Ureter (tissue), 1 donor: ENCODE measurements at places on chromosomes 7 and 10. TPM values are rescaled to one million over a fixed set of nuclear protein-coding genes. Genes with fewer than 3 reads are reported as not detected.

The TMEM130 gene
- 1.6 TPM for total RNA-seq

The SPAG6 gene
- 2.6 TPM for total RNA-seq

DNA sequence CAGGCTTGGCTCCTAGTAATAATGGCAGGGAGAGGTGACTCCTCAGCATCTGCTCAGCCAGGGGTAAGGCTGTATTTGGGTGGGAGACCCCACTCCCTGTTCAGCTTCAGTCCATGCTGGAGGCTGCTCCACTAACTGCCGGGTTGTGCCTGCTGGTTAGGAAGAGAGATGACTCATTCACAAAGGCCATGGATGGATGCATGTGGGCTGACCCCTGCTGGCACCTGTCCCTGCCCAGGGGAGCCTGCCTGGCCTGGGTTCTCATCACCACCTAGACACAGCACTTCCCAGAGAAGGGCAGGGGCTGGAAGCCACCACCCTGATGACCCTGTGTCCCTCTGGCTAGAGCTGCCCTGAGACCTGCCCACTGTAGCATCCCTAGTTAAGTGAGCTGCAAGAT is 59.0 kb downstream of the VSTM4 start:
- no peak for DNase-seq

The HOXA7 gene
- total RNA-seq: 6.3 TPM

The ASIC3 gene
- 0.34 TPM for total RNA-seq

The LLCFC1 gene
- not detected for total RNA-seq

DNA sequence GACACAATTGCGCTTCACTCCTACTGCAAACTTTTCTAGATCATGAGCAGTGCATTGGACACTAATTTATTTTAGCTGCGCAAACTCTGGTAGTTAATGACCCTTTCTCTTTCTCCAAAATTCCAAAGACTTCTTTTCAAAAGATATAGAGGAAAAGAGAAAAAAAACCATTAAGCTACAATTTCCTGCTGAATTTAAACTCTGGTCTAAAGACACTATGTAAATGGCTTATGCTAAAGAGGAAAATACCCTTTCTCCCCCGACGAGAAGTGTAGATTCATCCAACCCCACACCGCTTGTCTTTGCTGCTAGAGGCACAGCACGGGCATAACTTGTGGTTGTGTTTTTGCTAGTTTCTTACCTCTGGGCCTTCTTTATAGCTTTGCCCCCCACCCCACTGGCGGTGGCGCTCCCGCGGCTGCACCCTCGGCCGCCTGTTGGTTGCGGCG is 84.1 kb downstream of the SNX10 start:
- DNase-seq: no peak

- no peak for DNase-seq
Observed at GRCh38 chr10:56805022-56805421, 444.0 kb upstream of the ZWINT start.

DNA sequence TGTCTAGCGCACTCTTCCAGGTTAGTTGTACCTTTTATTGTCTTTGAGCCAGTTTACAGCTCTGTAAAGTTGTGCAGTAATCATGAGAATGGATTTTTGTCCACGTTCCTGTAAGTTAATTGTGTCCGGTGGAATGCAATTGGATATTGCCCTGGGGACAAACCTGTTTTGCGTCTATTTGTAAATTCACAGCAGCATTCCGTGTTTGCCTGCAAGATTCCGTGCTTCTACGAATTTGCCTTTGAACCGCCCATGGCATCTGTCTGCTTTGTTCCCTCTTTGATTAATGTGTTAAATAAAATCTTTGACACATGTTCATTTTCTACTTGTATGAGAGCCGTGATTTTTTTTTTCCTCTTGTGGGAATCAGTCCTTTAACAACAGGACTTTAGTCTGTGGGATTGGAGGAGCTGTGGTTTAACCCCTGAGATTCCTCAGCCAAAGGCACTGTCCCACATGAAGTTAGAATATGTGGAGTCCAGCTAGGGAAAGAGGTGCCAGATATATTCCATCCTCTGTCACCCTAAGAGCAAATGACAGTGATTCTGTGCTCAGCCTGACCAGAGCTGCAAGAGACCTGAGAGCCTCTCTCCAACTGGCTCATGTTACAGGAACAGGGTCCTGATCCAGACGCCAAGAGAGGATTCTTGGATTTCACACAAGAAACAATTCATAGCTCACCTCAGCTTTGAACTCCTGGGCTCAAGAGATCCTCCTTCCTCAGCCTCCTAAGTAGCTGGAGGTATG is 126.3 kb downstream of the COL26A1 start:
- no peak for DNase-seq

The GBX1 gene
- not detected for total RNA-seq
